Activated CD4-positive, alpha-beta T cell treated with anti-CD3 and anti-CD28 coated beads, Interleukin-2, amount 10 ng/mL, durations not matched to agents 24 days and 14 days (primary cell): ENCODE measurements at places on chromosomes 2 and 18.

DNA sequence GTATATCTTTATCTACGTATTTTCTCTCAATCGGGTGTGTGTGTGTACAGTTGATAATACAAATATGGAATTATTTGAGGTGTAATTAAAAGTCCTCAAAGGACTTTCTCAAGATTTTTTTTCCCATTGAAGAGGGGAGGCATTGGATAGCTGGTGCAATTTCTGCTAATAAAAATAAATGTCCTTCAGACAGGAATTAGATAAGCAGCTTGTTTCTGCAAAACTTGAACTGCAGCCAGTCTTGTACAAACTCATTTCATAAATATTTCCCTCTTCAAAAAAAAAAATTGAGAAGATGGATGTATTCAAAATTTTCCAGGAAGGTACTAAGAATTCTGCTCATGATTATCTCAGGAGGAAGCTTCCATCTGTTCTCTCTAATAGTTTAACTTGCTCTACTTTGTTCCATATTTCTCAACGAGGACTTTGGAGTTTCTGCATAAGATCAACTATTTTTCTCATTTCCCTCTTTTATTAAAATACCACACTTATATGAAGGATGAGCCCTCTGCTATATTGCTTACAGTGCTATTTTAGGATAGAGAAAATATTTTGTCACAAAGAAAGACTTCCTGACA is 33.0 kb upstream of the GLS start:
- no peak for DNase-seq

GRCh38 chr2:239470151-239470900 is 69.5 kb upstream of the HDAC4 start:
- no peak for DNase-seq

GRCh38 chr2:55035716-55036115 is 14.5 kb downstream of the RTN4 start:
- DNase-seq: no peak

DNA sequence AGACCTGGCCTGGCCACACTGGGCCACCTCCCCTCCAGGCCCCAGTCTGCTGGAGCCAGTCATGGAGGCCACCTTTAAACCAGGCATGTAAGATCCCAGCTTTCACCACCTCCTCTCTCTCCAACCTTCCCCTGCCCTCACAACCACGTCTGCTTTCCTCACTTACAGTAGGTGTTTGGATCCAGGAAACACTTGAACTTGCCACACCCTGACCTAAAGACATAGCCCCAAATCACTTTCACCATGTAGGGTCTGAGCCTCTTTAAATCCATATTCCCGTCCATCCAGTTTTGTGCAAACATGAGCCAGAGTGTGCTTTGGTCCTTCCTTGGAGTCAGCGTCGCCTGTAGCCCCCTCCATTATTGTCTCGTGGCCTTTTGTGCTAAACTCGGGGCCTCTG is 66.8 kb downstream of the NRP2 start:
- no peak for DNase-seq

- peak; percentile 72 for DNase-seq
Measured at GRCh38 chr2:135916207-135916606, 40.0 kb upstream of the MCM6 start.

DNA sequence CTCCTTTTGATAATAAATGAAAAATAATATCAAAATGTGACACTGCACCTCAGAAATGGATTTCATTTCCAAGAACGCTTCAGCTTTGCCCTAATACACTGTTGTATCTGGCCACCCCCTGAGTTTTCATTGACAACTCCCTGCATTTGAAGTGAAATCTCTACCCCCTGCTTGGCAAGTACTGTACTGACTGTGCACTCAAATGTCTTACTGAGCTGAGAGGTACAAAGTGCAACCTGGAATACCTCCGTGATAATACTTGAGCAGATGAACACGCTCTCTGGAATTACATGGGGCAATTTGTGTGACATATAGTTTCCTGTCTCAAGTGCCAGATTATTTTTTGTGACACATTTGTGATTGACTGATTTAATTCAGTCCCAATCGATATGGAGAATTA is 231.1 kb downstream of the LRP1B start:
- no peak for DNase-seq

DNA sequence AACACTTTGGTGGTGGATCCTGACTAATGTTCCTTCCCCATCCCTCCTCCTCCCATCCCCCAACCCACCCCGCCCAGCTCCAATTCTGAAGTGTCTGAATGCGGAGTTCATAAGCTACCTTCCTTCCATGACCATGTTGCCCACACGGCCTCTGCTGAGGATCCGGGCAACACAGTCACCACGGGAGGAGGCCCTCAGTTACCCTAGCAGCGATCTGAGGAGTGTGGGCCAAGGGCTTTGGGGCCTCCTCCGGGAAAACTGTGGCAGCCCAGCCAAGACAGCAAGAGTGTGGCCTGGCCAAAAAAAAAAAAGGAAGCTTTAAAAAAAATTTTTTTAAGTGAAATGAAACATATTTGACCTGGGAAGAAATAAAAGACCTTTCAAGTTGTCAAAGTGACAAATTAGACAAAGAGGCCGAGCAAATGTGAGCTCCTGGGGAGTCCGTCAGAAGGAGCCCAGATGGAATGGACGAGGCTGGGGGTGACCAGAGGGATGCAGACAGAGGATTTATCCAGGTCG is 169.0 kb upstream of the PKDCC start:
- DNase-seq: no peak

DNA sequence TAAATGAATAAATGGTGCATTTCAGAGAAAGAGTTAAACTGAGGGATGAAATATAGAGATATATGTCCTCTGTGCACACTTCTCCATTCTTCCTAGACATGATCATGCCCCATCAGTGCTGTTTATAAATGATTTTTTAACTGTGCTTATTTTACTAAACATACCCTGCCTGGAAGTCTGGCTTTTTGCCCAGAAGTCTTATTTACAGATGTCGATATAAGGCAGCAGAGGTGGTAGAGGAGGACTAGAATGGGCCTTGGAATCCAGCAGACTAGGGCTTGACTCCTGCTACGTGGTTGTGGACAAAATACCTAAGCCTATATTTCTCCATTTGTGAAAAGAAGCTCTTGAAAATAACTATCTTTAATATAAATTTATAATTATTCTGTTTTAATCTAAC is 355.5 kb downstream of the RAD51AP2 start:
- DNase-seq: no peak

- no peak for DNase-seq
Measured at GRCh38 chr18:62992877-62993365, 277.6 kb downstream of the PHLPP1 start.

- DNase-seq: no peak
Measured at GRCh38 chr2:211351987-211352386, 795.6 kb downstream of the CPS1 start.

GRCh38 chr18:57091231-57091630 is 55.7 kb upstream of the BOD1L2 start:
- no peak for DNase-seq
